ENCODE measurements at places on chromosomes 7 and 10.
A peak's percentile ranks its signal among the peaks of the same experiment; 100 is the strongest.

DNA sequence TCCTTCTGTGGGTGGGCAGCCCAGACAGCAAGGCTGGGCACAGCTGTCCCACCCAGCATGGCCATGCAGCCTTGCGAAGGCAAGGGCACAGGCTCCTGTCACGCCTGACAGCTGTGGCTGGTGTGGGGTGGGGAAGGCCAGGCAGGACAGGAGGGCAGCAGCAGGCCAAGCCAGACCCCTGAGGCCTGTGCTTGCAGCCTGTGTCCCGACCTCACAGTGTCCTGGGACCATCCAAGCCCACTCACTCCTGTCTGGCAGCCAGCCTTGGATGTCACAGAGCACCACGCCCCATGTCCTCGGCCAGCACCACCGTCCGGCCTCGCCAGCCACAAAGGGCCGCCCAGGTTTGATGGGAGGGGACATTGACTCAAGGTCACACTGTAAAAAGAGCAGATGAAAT, 85.5 kb upstream of the LRRC4 start:
- DNase-seq = no peak

DNA sequence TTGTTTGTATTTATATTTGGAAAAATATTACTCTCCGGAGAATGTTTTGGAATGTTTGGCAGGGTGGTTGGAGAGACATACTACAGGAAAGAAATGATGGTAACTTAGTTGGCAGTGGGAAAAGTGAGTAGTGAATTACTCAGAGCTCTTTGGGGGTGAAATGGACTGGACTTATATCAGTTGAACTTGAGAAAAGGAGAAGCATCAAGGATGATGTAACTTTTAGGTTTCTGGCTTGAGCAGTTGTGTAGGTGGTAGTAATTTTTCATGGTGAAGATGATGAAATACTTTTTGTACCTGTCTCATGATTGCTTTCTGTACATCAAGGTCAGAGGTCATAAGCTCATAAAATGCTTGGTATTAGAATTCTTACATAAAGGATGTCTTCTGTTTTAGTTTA, 617.2 kb downstream of the AUTS2 start:
- DNase-seq = no peak

DNA sequence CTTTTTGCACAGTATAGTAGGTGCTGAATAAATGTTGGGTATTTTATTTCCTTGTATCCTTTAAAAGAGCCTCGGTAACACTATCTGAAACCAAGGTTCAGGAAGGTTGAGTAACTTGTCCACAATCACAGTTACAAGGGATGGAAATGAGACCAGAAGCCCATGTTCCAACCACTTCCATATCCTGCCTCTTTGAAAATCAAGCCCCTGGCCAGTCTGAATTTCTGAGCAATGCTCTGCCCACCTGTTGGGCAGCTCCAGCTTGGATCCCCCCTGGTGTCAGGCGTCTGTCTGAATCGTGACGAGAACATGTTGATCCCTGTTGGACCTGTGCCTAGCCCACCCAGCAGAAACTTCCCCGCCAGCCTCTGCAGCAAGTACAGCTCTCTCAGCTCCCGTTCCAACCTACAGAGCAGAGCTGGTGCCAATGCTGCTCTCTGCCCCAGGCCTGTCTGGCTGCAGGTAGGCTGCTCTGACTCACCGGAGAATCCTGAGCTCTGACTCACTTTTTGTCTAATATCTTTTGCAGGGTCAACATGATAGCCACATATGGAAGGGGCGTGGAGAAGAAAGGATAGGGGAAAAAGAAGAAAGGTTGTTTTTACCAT, 595.5 kb downstream of the INHBA start:
- DNase-seq = no peak

- DNase-seq = no peak
Observed at GRCh38 chr10:122537545-122537944, 23.0 kb upstream of the DMBT1 start.

GRCh38 chr10:74394416-74394969, 243.5 kb downstream of the ADK start:
- no peak for DNase-seq

DNA sequence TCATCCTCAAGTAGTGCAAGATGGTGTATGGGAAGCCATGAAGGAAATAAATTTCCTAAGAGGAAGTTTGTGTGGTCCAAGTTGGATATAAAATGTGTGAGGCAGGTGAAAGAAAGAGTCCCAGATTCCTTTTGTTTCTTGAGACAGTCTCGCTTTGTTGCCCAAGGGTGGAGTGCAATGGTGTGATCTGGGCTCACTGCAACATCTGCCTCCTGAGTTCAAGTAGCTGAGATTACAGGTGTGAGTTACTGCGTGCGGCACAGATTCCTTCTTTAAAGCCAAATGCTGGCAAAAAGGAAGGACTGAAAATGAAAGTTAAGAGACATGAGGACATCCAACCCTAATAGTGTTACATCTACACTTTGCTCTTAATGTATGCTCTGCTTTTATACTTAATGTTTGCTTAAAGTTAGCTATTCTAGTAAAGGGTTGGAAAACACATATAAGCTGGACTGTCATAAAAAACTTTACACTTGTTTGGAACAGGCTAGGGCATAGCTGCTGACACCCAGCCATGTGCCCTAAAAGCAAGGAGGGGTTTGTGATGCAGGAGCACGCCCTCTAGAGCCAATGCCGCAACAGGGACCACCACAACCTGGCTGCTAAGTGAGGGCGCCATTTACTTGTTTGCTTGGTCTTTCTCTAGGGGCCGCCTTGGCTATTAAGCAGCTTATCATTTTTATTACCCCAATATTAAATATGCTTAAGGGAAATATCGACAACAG, 34.5 kb downstream of the CLEC2L start:
- no peak for DNase-seq

DNA sequence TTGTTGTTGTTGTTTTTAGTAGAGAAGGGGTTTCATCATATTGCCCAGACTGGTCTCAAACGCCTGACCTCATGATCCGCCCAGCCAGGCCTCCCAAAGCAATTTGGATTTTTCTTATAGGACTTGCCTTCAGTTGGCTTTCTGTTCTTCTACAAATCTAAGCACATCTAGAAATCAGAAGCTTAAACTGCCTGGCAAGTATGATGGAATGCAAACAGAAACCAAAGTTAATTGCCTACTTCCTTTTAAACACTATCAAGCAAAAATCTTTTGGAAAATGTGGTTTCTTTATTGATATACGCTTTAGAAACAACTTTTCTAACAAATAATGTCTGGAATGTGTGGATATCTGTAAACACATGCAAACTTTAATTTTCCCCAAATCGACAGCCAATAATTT, 64.9 kb downstream of the USP6NL start:
- no peak for DNase-seq

DNA sequence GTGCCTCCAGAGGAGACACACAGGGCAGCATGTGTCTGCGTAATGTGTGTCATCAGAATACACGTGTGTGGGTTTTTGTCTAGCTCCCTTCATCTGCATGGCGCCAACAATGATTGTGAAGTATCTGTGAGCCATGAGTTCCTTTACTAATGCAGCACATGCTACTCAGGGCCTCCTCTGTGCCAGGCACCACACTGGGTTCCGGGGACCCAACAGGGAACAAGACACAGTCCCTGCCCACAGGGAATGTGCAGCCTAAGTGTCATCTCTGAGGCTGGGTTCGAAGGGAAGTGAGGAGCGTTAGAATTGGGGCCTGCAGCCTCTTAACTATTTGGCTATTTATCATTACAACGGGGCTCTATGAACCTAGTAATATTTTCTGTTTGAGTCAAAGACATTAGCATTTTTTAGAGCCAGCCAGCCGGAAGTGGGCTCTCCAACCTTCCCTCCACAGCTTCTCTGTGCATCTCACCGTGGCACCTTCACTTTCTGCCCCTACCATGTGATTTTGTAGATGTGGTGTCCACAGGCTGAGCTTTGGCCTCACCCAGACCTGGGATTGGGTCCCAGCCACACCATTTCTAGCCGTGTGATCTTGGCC, 43.9 kb upstream of the SRGN start:
- no peak for DNase-seq

- DNase-seq = no peak
Observed at GRCh38 chr10:22674573-22674930, 39.8 kb downstream of the PIP4K2A start.

GRCh38 chr7:36598054-36598674, 126.1 kb downstream of the AOAH start:
- no peak for DNase-seq

- no peak for DNase-seq
Observed at GRCh38 chr7:54091322-54091721, 450.9 kb upstream of the VSTM2A start.

- DNase-seq = no peak
Observed at GRCh38 chr10:129123428-129123827, 343.6 kb upstream of the MGMT start.

DNA sequence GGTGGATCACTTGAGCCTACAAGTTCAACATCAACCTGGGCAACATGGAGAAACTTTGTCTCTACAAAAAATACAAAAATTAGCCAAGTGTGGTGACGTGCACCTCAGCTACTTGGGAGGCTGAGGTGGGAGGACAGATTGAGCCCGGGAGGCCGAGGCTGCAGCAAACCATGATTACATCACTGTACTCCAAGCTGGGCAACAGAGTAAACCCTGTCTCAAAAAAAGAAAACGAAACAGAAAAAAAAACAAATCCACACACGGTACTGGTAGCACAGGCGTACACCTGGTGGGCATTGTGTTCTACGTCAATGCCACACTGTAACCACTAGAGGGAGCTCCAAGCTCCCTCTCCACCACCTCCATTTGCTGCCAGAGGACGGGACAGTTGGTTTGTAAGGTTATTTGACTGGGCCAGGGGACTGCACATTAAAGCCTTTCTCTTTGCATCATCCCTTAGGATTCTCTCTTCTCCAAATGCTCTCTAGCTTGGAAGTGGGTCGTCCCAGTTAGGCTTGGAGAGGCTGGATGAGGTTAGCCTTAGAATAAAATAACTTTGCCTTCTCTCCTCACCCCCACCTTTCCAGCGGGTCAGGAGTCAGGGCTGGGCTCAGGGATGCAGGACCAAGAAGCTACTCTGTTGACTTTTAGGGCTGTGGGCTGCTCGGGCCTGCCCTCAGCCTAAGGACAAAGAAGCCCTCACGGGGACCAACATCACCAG, 130.8 kb downstream of the SORBS1 start:
- DNase-seq = no peak

GRCh38 chr7:139588632-139589031, 65.1 kb downstream of the CLEC2L start:
- peak; percentile 41 for DNase-seq

DNA sequence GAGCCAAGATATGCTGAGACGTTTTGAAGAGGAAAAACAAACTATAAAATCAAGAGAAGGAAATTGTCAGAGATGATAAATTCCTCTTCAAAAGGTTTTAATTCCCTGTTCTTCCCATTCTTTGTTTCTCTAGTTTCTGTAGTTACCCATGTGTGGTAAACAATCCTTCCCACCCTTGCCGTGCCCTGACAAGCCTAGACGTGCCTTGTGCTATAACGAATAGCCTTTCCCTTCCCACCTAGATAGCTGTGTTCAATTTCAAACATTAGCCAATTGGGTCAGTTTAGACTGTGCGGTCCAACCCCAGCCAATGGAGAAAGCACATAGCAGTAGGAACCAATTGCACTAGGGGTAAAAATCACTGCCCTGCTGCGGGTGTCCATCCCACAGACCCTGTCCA, 138.1 kb downstream of the RALA start:
- DNase-seq = no peak

DNA sequence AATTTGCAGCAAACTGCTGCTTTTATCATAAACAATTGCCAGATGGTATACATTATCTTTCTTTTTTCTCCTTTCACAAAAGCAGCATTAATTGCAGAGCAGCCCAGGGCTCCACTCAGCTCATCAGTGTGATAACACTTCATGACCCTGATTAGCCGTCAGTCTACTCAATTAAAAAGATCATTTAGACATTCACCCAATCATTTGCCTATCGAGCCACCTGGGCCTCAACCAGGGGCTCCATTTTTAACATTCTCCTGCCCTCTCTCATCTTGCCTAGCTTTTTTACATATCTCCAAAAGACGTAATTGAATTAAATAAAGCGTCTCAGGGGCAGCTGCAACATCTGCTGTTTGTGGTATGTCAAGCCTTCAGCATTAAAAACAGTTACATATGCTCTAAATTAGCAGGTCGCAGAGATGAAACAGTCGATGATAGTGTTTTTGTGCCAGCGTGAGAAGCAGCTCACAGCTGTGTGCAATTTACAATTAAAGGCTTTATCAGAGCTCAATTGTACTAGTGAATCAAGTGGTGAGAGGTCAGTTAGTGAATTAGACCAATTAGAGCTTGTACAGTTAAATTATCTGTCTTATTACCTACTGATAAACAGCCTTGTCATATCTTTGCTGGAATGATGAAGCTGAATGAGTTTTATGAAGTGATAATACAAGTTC, 522.5 kb downstream of the ETV1 start:
- no peak for DNase-seq

DNA sequence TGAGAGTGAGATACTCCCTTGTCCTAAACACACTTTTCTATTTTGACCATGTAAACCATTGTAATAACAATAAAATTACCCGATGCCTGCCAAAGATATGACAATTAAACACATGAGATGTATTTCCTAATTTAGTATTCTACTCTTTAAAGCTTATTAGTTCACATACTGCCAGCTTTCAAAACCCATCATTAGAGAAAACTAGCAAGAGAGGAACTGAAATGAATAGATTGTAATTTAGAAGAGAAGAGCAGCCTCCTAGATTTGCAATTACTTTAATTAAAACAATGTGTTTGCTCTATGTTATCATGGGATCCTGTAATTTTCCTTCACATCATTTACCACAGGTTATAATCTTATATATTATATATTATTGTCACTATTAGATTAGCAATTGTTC, 428.2 kb downstream of the THSD7A start:
- DNase-seq = no peak

DNA sequence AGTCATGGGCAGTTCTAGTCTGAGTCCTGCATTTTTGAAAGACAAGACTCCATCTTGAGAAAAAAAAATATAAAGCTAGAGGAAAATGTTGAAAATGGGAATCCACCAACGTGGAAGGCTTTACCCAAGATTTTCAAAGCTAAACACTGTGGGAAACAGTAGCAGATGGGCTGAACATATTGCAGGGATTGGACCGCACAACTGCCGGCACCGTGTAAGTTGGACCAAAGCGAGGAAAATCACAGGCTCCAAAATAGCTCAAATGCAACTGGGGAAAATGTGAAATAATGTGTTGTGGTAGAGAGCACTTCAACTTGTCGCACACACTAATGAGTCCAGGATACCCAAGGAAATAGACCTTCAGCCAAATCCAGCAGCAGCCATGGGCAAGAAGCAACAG, 26.4 kb upstream of the ADRB1 start:
- DNase-seq = no peak

GRCh38 chr10:11183015-11183414, 165.3 kb downstream of the CELF2 start:
- no peak for DNase-seq

DNA sequence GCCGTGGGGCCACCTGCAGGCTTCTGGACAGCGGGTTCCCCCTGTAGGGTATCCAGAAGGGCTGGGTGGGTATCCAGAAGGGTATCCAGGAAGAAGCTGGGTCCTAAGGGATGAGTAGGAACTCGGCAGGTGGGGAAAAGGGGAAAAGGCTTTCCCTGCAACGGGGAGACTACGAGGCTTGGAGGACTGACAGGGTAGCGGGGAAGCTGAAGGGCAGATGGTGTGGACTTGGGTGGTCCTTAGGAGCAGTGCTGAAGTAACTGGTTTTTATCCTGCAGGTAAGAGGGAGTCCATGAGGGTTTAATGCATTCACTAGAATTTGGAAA, 525 bp downstream of the UBE2D4 start:
- no peak for DNase-seq
